ENCODE measurements at places on chromosomes 4 and X.

DNA sequence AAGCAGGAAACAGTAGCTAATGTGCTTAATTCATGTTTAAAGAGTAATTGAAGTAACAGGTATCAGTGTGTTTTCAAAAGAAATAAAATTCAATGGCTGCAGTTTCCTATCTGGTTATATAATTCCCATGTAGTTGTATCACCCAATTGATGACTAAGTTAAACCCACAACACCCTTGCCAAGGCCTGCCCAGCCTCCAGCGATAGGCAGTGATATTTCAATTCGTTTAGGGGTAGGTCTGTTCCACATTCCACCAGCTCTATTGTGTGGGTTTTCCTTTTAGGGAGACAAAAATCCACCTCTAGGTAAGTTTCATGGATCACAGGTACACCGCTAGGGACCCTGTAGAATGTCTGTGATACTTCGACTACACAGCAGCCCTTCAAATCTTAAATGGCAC, 24.7 kb upstream of the MXRA5 start:
- no peak for DNase-seq

GRCh38 chr4:28490669-28491068, 1630.0 kb downstream of the STIM2 start:
- peak; percentile 1 for DNase-seq

GRCh38 chrX:38206036-38206435, 14.6 kb downstream of the SRPX start:
- peak; percentile 41 for DNase-seq

GRCh38 chr4:165077034-165077578, 23.4 kb downstream of the TRIM75 start:
- no peak for DNase-seq

GRCh38 chr4:166279261-166279660, 406.2 kb downstream of the TLL1 start:
- DNase-seq, result no peak

GRCh38 chr4:135207531-135207930, 1005.9 kb upstream of the PABPC4L start:
- DNase-seq, result no peak

DNA sequence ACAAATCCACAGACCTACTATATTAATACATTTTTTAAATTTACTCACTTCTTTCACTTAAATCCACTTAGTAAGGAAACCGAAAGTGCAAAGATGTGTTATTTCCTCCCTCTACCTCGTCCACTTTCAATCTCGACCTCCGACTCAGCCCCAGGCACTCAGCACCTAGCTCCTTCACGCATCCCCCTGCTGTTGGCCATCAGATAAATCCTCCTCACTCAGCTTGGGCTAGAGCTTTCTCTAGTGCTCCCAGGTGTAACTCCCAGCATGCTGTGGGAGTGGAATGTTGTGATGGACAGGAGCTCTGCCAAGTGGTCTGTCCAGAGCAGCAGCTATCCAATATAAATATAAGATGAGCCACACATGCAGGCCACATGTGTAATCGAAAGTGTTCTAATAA, 26.7 kb upstream of the TEC start:
- DNase-seq, result no peak

GRCh38 chr4:118684873-118685811, at the start of gene METTL14:
Gene METTL14 (plus strand): TSS chr4:118685392. CDS start chr4:118685535, 143 bp downstream.
- DNase-seq, result peak; percentile 91

- no peak for DNase-seq
These were observed 332.0 kb downstream of the GRXCR1 start for GRCh38 chr4:43224559-43224958.

Data from brain microvascular endothelial cell (primary cell).